PC-9 (cell line): ENCODE measurements at places on chromosomes 12 and 14. TPM values are rescaled to one million over a fixed set of nuclear protein-coding genes. Genes with fewer than 3 reads are reported as not detected.
A peak's percentile ranks its signal among the peaks of the same experiment; 100 is the strongest.

DNA sequence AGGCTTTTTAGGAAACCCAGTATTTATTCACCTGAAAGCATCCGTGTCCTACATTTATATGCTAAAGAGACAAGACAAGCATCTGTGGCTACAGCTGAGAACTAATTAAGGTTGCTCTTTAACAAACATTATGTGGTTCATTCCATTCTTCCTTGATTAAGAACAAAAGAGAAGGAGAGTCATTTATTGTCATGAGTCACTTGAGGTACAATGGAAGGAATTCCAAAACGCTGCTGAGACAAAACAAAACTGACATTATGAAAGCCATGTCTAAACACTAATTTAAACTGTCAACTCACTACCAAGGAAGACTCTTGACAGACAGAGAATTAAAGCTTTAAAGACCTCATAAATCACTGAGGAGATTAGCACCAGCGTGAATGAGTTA is 214.4 kb downstream of the BMP4 start:
- DNase-seq: no peak

The HSPA2 gene
- 11.0 and 14.3 TPM in 2 replicates for total RNA-seq

- no peak for DNase-seq
Observed at GRCh38 chr14:64848239-64848638, 31.5 kb downstream of the SPTB start.

The COCH gene
- total RNA-seq: 1.4 and 1.5 TPM in 2 replicates

The TRIM9 gene
- total RNA-seq: 1.5 and 2.1 TPM in 2 replicates

DNA sequence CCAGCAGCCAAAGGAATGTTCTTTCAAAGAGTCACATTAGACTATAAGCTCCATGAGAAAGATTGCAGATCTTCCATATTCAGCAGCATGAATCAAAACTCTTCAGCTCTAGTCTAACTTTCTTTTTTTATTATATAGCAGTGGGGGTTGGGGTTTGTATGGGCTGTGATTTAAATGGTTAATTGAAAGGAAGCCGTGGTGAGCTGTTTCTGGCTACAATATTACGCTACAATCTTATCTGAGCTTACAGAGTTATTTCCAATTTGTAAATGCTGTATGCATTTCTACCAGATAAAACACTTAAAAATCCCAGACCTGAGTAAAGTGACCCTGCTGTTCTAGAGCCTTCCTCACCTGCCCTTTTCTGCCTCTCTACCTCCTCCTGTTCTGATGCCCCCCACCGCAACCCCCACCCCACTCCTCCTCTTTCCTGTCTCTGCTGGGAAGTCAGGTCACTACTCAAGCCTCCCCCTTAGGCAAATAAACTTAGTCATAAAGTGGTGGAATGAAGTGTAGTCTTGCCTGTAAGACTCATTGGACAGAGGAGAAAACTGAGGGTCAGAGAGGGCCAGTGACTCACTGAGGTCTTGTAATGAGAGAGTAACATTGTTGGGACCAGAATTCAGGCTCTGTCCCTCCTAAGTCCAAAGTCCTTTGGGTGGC is 1089.5 kb downstream of the BCL11B start:
- DNase-seq: no peak

GRCh38 chr12:132336451-132337413 is 7.3 kb upstream of the GALNT9 start:
- no peak for DNase-seq

DNA sequence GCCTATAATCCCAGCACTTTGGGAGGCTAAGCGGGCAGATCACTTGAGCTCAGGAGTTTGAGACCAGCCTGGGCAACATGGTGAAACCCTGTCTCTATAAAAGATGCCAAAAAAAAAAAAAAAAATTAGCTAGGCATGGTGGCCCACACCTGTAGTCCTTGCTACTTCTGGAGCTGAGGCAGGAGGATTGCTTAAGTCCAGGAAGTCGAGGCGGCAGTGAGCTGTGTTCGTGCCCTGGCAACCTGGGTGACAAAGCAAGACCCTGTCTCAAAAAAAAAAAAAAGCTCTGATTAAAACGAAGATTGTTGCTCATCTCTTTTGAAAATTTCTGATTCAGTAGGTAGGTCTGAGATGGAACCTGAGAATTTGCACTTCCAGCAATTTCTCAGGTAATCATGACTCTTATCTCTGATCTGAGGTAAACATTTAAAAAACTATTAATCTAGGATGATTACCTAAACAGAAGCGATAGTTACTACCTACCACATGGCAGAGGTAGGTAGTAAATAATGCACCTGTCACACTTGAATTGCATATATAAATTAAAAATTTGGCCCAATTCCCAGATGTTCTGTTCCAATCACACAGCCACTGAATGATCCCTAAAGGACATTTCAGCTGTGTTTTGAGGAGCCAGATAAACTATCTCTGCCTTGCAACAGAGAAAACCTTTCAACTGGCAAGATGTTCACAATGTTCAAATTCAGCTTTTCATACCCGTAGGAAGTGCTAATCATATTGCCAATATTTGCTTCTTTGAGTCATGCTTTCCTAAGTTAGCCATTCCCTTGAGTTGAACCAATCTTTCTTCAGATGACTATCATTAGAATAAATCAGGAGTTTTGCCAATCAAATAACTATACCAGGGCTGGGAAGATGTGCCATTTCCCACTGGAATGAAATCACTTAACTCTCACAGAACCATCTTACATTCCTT is 4.2 kb upstream of the TEP1 start:
- no peak for DNase-seq

DNA sequence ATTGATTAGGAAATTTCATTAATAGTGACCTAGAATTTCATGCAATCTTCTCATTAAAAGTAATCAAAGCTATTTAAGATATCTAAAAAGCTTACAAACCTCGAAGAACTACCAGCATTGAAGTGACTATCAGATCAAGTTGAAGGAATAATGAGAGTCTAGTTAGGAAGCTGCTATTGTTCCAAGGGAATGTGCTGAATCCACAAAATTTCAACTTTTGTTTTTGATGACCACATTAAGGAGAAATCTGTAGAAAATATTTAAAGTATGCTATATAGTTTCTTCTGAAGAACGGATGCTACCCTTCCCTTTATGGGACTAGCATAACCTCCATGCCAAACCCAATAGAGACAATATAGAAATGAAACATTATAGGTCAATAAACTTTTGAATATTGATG is 2.5 kb upstream of the CTSG start:
- DNase-seq: no peak

DNA sequence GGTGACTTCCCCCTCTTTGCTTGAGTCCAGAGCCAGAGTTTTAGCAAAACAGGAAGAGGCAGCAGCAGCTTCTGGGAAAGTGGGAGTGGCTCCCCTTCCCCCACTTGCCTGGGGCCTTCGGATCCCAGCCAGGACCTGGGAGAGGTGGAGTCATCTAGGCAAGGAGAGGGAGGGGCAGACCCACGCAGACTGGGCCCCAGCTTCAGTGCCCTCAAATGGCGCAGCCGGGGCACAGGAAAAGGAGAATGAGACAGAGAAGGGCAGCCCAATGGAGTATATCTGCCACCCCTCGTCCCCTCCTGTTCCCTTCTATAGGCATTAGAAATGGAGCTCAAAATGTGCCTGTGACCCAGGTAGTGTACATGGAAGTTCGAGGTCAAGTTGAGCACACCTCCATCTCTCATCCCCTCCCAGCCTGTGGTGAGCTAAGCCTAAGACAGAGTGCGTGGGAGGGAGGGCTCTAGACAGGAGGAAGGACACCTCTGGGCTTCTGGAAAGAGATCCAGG is 9.3 kb upstream of the HDAC7 start:
- peak; percentile 62 for DNase-seq
